ENCODE measurements at places on chromosomes 4 and X.

- no peak for DNase-seq
Measured at GRCh38 chr4:169690787-169691186, 67.0 kb downstream of the HPF1 start.

DNA sequence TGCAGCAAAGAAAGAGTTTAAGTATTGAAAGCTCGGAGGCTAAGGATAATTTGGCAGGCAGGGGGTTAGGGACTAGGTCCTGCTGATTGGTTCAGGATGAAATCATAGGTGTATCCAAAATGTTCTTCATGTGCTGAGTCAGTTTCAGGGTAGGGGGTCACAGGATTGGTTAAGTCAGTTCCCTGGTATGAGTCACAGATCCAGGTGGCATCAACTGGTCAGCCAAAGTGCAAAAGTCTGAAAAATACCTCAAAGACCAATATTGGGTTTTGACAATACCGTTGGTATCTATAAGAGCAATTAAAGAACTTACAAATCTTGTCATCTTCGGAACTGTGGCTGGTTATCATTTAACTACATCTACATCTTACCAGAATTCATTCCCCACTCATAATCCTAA, 25.6 kb upstream of the PRDM8 start:
- DNase-seq, result no peak

GRCh38 chr4:1085404-1085799, 28.0 kb downstream of the RNF212 start:
- DNase-seq, result no peak

GRCh38 chrX:138788771-138789170, 77.3 kb upstream of the FGF13 start:
- DNase-seq, result no peak

DNA sequence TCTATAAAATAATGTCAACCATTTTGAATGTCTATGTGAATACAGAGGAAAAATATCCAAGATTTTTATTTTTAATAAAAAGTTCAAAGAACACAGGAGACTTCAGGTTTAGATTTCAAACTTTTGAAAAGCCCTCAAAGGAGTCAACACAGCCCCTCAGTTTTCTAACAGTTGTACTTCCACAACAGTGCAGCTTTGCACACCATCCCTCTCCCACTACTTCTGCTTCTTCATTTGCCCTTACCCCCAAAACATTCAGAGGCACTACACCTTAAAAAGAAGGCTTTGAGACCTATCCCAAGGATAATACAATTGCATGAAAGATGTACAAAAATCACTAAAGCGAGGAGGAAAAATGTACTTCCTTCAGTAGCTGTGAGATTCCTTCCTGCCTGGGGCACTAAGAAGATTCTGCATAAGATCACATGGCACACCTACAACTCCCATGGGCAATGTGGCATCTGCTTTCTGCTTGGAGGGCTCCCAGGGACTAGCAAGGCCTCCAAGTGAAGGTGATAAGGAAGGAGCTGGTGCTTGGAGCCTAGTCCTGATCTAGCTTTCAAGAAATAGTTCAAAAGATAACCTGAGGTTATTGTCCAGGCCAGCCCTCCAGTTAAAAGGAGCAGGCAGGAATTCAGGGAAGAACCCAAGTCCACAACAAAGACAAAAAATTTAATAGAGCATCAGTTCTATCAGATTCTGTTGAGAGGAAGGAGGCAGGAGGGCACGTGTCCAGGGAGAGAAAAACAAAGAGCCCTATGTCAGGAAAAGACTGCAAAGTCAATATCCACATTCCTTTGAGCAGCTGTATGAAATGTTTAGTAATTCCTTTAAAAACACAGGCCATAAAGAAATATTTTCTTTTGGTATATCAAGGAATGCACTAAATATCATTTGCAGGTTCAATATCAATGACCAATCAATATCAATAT, 19.1 kb downstream of the ARAP2 start:
- no peak for DNase-seq

GRCh38 chr4:54539500-54540029, 118.2 kb upstream of the KIT start:
- DNase-seq, result no peak

- DNase-seq, result no peak
Measured at GRCh38 chr4:185412412-185412811, 13.4 kb downstream of the UFSP2 start.

DNA sequence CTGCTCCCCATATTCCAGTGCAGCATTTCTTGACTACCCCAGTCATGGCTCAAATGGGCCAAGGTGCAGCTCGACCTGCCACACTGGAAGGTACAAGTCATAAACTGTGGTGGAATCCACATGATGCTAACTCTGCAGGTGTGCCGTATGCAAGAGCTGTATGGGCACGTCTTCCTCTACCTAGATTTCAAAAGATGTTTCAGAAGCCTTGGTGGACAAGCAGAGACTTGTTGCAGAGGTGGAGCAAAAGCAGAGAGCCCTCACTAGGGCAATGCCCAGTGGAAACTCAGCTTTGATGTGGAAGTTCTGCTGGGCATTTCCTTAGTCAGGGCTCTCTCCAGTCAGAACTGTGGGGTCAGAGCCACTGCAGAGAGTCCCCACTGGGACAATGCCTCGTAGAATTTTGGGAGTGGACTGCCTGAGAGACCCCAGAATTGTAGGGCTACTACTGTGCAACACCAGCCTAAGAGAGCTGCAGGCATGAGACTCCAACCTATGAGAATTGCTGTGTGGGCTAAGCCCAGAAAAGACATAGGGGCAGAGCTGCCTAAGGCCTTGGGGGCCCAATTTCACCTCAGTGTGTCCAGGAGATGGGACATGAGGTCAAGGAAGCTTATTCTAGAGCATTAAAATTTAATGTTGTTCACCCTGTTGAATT, 65.7 kb downstream of the BEX3 start:
- no peak for DNase-seq

DNA sequence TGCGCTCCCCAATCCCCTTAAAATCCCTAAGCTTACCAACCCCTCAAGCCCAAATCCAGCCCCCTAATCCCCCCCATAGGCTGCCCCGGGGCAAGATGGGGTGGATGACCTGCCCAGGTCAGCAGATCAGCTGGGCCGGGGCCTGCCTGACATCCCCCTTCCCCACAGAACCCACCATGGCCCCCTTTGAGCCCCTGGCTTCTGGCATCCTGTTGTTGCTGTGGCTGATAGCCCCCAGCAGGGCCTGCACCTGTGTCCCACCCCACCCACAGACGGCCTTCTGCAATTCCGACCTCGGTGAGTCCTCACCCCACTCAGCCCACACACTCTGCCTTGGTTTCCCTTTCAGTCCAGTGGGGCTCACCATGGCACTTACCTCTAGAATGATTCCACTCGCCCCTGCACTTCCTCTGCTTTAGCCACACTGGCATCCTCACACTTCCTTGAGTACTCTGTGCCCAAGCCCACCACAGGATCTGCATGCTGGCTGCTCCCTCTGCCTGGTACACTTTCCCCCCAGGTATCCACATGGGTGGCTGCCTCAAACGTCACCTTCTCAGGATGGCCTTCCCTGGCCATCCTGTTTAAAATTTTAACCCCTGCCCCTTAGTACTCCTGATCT, 1.1 kb downstream of the TIMP1 start:
- no peak for DNase-seq

DNA sequence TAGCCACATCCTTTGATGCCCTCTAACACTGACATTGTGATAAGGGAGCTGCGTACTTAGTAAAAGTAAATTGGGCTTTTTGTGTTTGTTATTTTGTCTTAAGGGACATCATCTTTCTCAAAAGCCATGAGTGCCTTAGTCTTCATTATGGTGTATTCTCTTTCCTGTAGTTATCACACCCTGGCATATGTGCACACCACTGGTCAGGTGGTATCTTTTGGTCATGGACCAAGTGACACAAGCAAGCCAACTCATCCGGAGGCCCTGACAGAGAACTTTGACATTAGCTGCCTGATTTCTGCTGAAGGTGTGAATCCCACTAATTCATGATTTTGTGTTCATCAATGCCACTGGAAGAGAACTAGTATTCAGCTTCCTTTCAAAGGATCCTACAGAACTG, 18.0 kb downstream of the HERC6 start:
- no peak for DNase-seq

DNA sequence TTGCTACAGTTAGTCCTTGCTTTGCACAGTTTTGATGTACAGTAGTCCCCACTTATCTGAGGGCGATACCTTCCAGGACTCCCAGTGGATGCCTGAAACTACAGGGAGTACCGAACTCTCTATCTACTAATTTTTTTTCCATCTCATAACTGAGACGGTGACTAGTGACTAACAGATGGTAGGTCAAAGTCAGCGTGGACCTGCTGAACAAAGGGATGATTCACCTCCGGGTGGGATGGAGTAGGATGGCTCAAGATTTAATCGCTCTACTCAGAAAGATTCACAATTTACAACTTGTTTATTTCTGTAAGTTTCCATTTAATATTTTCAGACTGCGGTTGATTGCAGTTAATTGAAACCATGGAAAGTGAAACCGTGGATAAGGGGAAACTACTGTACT, 655.8 kb downstream of the ZNF674 start:
- DNase-seq, result no peak

DNA sequence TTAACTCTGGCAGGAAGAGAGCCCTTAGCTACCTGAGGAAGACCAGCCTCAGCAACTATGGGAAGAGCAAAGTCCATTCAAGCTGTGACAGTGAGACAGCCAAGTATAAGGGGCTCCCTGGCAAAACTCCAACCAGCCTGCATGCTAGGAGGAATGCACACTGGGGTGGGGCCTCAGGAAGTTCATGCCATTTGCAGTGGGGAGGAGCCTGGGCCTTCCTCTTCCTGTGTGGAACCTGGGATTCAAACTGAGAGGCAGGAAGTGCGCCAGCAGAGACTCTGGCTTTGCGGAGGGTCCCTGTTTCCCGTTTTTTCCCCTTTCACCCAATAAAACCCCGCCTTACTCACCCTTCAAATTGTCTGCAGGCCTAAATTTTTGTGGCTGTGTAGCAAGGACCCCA, 33.0 kb downstream of the TFDP3 start:
- no peak for DNase-seq

- no peak for DNase-seq
Measured at GRCh38 chr4:128827296-128827695, 17.8 kb downstream of the JADE1 start.

- no peak for DNase-seq
Measured at GRCh38 chr4:148118633-148119032, 323.6 kb downstream of the NR3C2 start.

- no peak for DNase-seq
Measured at GRCh38 chr4:96649536-96649935, 809.6 kb downstream of the PDHA2 start.

DNA sequence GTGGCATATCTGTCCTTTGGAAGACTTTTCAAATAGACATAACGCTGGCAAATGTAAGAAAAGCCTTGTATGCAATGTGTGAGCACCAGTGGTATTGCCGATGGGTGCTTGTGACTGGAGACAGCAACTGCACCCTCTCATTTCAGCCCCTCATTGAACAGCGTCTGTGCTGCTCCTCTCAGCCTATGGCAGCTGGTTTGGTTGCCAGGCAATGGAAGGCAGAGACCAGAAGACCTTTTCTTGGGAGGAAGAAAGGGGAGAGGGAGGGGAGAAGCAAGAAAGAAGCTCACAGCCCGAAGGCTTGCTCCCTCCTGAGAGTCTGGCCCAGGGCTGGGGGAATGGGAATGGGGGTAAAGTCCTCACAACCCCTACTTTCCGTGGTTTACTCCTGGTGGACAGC, 20.2 kb downstream of the ZCCHC13 start:
- no peak for DNase-seq

GRCh38 chr4:5127556-5127955, 76.3 kb downstream of the STK32B start:
- no peak for DNase-seq

GRCh38 chrX:94401426-94401825, 727.4 kb downstream of the FAM133A start:
- no peak for DNase-seq

DNA sequence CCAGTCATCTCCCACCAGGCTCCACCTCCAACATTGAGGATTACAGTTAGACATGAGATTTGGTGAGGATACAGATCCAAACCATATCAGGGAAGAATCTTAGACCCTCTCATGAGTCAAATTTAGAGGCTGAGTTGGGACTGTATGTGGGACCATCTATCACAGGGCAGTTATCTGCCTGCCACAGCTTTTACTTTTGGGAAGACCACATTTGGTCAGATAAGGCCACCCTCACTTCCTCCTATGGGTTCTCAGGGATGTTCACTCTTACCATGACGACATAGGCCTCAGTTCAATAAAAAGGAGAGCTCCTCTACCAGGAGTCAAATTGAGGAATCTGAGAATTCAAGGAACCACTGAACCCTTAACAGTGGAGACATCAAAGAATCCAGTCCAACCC, 2.1 kb downstream of the MAGEB2 start:
- DNase-seq, result no peak

- no peak for DNase-seq
Measured at GRCh38 chr4:113446019-113446418, 315.5 kb downstream of the CAMK2D start.

GRCh38 chr4:95360906-95361695, 187.7 kb downstream of the UNC5C start:
- DNase-seq, result no peak

DNA sequence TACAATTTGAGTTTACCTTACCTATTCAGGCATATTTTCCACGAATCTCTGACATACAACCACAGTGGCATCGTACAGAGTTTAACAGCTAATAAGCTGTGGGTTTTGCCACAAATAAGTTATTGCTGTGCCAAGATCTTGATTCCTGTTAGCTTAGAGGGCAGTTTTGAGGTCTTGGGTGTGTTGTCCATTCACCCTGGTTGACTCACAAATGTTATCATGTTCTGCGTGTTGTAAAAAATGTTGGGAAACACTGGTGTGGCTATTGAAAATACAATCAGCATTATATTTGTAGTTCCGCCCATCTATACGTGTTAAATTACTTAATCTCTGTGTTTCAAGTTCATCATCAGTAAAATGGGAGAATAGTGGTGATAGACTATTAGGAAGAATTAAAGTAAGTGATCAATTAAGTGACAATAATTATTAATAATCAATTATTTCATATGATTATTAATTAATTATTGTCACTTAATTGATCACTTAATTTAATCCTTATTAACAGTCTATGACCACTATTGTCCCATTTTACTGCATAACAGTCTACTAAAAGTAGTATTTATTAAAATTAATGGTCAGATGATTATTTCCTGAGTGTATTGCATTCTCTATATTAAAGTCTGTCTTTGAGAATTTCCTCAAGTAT, 96.3 kb downstream of the TMA16 start:
- no peak for DNase-seq

- no peak for DNase-seq
Measured at GRCh38 chr4:146255874-146256273, 41.5 kb downstream of the REELD1 start.

GRCh38 chrX:29461039-29461438, 754.3 kb upstream of the MAGEB2 start:
- no peak for DNase-seq

GRCh38 chr4:175351473-175351872, 433.3 kb downstream of the ADAM29 start:
- no peak for DNase-seq

GRCh38 chr4:73080789-73081188, 11.3 kb upstream of the COX18 start:
- DNase-seq, result no peak

DNA sequence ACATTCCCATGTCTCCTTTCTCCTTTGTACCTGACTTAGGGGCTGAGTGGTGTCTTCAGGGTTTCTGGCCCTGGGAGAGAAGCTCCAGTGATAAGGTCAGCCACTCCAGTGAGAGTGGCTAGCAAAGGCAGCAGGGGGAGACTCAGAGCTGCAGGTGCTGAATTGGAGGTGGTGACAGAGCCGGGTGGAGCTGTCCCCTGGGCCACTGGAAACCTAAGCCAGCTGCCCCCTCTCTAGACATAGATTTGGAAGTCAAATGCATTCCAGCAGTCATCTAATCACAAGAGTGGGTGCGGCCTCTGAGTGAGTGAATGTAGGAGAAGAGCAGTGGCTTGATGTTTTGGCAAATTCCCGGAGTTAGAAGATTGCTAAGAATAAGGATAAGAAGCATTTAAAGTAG, 28.5 kb downstream of the TRIM2 start:
- DNase-seq, result no peak

Measured in brain pericyte (primary cell).